ENCODE measurements at places on chromosomes 7 and 10. TPM values are rescaled to one million over a fixed set of nuclear protein-coding genes. Genes with fewer than 3 reads are reported as not detected.

GRCh38 chr7:40884241-40884640, 749.4 kb downstream of the SUGCT start:
- no peak for DNase-seq

GRCh38 chr7:106456329-106456728, 171.5 kb upstream of the NAMPT start:
- no peak for DNase-seq

Gene FXYD4
- total RNA-seq = not detected

Gene NEUROD6
- total RNA-seq = not detected

Gene HOGA1
- 32.0 TPM for total RNA-seq

Gene TBC1D12
- total RNA-seq = 3.8 TPM

Gene TMEM140
- 31.2 TPM for total RNA-seq

DNA sequence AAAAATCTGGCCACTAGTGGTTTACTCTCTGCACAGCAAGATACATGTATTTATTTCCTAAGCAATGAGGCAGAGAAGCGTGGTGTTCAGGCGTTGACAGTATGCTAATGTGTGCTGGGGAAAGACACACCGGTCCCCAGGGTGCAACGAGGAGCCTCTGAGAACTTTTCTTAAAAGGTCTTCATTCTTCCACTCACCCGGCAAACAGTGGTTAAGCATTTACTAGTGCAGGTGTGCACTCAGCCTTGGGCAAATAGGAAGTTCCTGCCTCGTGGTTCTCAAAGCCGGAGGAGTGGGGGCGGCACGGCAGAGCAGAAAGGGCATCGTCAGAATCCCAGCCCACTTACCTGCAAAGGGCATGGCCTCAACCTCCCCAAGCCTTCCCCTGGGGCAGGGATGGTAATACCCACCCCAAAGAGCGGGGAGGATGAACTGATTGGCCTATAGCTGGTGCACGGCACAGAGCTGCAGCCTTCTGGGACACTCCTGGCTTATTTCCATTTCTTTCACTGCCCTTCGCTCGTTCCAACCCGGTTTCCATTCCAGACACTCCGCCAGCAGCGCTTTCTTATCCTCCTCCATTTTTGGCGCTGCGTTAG, 184.3 kb upstream of the CTBP2 start:
- no peak for DNase-seq

DNA sequence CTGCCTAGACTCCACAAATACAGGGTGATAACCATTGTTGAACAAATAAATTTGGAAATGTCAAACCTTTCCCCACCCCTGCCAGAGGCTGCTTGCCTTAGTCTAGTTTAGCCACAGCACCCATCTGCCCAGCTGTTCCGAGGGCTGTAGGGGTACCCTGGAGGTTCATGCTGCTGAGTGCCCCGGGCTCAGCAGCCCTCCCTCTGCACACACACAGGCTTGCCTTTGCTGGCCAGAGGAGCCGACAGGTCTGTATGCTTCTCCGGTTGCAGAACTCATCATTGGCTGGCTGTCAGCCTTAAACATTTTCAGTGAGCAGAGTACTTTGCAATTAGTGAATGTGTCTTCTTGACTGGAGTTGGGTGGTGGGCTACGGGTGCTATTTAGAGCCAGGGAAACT, 122.9 kb downstream of the NRF1 start:
- no peak for DNase-seq

Gene FHIP2A
- total RNA-seq = 21.7 TPM

Gene OPN1SW
- total RNA-seq = not detected

Gene MARCHF5
- 26.1 TPM for total RNA-seq

Gene ARMC3
- total RNA-seq = not detected

- DNase-seq = no peak
These were observed 147.6 kb upstream of the SHH start for GRCh38 chr7:155959894-155960293.

DNA sequence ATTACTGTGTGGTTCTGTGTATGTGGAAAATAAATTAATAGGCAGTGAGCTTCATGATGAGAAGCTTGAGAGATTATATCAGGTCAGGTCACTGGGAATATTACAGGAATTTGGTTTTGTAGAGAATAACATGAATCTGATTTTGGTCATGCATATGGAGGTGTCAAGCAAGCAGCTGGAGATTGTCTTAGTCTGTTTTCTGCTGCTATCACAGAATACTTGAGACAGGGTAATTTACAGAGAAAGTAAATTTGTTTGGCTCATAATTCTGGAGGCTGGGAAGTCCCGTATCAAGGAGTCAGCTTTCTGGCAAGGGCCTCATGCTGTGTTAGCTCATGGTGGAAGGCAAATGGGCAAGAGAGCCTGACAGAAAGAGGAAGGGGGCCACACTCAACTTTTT, 120.7 kb upstream of the FAM3C start:
- DNase-seq = no peak

DNA sequence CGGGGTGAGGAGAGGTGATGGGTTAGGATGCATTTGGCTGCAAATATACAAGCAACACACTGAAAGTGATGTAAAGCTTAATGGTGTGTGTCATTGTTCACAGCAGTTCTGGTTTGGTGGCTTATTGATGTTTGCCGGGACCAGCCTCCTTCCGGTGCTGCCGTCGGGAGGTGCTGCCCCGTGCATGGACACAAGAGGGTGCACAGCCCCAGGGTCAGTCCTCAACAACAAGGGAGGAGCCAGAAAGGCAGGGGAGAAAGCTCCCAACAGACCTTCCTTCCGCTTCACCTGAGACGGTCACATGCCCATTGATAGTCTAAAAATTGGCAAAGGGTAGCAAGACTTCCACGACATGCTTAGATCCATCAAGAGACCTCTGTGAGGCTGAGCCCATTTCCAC, 9.5 kb downstream of the RNF32 start:
- DNase-seq = peak; percentile 70

- no peak for DNase-seq
These were observed 26.5 kb downstream of the PDE1C start for GRCh38 chr7:32043688-32044087.

GRCh38 chr10:125084191-125084613, 76.2 kb downstream of the CTBP2 start:
- DNase-seq = no peak

DNA sequence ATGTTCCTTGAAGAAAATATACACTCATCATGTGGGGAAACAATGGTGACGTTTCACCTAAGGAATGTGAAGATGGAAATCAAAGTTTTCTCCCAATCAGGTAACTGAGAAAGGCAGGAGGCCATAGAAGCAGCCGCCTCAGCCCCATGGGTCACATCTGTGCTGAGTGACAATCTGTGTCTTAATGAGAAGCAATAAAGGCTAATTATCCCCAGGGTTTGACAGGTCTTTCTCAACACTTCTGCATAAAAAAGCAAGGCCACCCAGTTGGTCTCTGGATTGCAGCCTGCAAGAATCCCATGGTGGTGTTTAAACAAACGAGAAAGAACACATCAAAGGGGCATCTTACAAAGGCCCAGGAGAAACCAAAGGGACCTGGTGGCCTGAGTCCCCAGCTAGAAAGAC, 91.1 kb upstream of the TNS3 start:
- DNase-seq = no peak

Gene SYPL1
- total RNA-seq = 43.0 TPM

Gene BHLHA15
- 2.3 TPM for total RNA-seq

- no peak for DNase-seq
These were observed 118.4 kb downstream of the NSUN6 start for GRCh38 chr10:18532881-18533535.

DNA sequence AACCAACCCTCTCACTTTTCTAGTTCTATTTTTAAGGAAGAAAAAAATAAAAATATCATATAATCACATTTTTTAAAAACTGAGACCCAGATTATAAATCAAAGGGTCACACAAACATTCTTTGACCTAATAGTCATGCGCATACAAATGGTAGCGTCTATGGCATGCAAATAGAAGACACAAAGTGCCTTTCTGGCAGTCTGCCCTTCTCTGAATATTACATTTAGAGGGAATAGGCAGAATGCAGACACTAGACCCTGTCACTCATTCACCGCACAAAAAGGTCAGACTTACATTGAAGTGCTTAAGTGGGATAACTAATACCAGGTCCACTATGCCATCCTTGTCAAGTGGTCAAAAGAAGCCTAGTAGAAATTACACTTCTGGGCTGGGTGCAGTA, 26.5 kb upstream of the FHIP2A start:
- no peak for DNase-seq

DNA sequence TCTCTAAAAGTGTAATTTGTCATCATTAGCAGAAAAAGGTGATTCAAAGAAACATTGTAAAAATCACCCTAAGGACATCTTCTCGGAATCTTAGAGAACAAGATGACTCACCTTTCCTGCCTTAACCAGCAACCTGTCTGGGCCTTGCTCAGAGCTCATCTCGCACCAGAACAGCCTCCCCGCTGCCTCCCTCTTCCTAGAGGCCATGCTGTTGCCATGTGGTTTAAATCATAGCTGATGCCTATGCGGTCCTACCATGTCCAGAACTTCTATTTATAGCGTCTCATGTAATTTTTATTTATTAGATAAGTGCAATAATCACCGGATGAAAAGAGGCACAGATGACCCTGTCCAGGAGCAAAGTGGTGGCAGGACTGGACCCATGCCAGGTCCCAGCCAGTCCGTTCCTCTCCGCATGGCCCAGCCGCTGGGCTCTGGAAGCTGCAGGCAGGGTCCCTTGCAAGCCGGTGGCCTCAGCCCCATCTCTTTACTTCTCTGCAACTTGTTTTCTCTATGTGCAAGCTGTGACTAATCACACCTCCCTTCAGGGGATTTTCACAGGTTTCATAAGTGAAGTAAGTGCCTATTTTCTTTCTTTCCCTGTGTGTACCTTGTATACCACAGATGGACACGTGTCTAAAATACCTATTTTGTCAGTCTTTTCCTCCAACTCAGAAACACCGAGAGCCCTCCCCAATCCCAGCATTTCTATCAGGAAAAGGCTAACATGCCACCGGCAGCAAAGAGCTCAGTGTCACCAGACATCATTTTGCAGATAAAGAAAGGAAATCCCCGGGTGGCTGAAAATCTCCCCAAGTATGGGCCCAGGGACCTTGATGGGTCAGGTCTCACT, 27.1 kb downstream of the KLF6 start:
- DNase-seq = peak; percentile 43

DNA sequence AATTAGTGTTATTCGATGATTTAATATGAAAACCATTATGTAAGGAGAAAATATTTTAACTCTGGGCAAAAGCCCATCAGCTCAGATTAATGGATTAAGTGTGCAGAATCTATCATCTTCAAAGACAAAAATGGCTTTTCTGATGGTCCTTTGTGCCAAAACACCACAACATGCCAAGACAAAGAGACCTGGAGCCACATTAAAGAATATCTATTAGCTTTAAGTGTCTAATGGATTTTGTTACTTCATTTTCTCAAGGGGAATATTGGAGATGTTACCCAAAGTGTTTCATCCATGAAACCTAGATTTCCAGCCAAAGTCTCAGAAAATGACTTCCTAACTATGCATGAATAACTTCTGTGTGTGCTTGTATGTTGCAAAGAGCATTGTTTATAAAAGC, 57.3 kb downstream of the MKX start:
- no peak for DNase-seq

DNA sequence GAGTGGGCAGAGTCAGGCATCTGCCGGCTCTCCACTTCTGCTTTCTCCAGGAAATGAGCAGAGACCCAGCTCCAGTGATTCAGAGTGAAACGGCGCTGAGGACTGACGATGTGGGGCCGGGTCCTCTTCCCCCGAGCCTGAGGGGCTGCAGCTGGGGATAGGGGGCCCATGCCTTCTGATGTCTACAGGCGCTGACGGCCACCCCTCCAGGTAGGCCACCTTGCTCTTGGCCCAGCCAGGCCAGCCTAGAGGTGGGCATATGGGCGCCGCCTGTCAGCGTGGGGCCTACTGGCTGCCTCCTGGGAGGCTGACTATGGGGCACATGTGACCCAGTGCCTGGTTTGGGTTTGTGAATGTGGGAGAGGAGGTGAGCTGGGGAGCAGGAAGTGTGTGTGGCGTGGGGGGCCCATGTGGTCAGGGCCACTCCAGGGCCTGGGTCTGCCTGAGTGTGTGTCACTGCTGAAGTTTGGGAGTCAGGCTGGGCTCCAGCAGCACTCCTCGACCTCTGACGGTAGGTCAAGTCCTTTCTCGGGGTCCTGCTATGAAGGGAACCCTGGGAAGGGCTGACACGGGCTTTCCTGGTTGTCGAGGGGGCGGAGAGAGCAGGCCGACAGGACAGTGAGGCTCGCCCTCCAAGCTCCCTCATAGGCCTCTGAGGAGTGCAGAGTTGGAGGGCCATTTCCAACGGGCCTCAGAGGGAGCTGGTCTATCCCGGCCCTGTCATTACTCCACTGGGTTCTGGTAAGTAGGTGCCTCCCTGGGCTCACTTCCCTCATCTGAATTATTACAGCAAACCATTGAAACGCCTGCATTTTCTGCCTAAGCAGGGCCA, at the start of gene WDFY4:
Gene WDFY4, plus strand, starts transcription at position 82 of the 832 bp plus-strand sequence. CDS start 24,860 bp downstream, outside the sequence.
- no peak for DNase-seq

Gene FLNC
- 0.27 TPM for total RNA-seq

GRCh38 chr7:102211590-102212550, 74.8 kb upstream of the SH2B2 start:
- DNase-seq = no peak

- no peak for DNase-seq
These were observed 198.8 kb downstream of the BMPER start for GRCh38 chr7:34104115-34104514.

Gene GJD4
- total RNA-seq = not detected

Gene FAM25G
- total RNA-seq = not detected

All from right lobe of liver (tissue), 6 donors.